Cerebellar cortex (tissue), 1 donor: ENCODE measurements at places on chromosomes 16 and 17.

DNA sequence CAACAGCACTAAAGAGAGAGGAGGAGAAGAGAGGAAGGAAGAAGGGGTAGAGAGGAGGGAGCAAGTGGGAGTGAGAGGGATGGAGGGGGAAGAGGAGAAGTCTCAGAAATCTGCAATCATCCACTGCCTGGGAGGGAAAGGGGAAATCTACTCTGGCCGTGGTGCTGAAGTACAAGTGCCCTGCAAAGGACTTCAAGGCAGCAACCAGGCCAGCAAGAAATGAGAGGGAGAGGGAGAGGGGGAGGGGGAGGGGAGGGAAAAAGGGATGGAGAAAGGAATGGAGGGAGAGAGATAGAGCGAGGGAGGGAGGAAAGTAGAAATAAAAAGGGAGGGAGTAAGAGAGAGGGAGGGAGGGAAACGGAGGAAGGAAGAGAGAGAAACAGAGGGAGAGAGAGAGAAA, 130.8 kb upstream of the EEF2KMT start:
- DNase-seq = no peak

GRCh38 chr16:76577003-76577402, 299.8 kb downstream of the CNTNAP4 start:
- no peak for DNase-seq

DNA sequence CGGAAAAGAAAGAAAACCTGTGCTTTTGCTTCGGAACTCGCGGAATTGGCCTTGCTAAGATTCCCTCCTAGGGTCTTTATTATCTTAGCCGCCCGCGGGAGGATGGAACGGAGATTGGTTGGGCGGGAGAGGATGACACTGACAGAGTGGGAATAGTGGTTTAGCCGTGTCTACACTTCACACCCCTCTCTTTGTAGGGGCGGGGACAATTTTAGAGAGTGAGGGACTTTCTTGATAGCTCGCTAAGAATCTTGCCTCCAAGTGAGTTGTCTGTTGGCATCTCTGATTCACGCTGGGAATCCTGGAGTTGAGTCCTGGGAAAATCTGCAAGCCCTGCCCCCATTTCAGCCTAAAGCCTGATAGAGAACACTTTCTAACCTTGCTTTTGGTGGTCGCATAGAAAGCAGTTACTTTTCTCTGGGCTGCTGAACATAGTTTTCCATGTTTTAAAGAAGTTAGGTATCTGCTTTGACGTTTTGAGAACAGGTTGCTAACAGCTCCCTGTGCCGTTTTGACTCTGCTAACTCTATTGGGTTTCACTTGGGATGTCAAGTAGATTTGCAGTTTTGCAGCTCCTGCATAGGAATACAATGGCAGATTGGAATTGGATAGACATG, 697 bp downstream of the NOL11 start:
- no peak for DNase-seq

DNA sequence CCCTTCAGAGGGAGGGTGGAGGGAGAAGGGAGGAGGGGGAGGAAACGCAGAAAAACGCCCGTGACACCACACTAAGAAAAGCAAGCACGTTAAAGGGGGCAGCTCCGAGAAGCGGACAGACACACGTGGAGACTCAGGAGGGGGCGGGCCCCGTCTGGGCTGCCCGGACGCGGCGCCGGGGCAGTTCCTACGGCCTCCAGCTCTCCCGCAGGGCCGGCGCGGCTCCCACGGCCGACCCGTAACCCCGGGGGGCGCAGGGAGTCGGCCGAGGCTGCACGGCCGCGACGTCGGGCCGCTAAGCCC, 362 bp downstream of the KLHDC4 start:
- DNase-seq = no peak

- no peak for DNase-seq
These were observed 202.3 kb downstream of the RAB11FIP4 start for GRCh38 chr17:31593806-31594205.

DNA sequence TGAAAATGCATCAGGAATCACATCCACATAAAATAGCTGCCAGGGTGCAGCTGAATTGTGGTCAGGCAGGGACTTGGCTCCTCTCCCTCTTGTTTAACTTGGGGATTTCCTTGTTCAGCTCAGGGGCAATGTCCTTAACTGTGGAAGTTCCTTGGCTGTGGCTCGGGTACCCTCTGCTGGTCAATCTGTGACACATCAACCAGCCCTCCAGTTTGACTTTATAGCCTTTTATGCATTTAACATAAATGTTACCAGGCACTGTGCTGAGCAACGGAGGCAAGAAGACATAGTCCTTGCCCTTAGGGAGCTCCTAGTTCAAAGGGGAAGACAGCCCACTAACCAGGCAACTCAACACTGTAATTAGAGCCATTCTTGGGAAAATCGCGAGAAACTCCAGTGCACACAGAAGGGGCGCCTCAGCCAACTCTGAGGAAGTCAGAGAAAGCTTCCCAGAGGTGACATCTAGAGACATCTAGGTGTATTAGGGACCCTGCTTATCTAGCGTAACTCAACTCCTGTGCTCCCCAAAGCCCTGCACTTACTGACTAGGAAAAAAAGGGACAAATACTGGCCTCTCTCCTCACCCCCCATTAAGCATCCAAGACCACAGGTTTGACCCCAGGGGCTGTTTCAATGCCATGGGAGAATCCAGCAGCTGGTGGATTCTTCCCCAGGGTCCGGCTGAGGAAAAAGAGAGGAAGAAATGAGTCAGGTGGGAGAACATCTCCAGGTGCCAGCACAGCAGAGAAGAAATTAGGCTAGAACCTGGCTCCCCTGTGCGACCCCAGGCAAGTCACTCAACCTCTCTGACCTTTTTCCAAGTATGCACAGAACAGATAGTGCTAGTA, 17.3 kb upstream of the EEF2K start:
- peak; percentile 84 for DNase-seq

DNA sequence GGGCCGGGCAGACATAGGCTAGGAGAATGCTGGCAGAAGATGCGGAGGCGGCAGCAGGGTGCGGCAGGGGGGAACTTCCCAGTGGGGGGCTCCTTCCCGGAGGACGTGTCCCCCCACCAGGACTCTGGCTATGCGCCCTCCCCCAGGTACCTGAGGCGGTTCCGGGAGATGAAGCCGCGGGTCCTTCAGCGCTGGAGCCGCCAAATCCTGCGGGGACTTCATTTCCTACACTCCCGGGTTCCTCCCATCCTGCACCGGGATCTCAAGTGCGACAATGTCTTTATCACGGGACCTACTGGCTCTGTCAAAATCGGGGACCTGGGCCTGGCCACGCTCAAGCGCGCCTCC, 3.4 kb downstream of the WNK4 start:
- no peak for DNase-seq

GRCh38 chr16:5634666-5635180, 537.1 kb upstream of the EEF2KMT start:
- DNase-seq = peak; percentile 3
